Occipital lobe (tissue), 3 donors: ENCODE measurements at places on chromosomes 2 and 18. TPM values are rescaled to one million over a fixed set of nuclear protein-coding genes. Genes with fewer than 3 reads are reported as not detected.

- DNase-seq, result no peak
These were observed 24.6 kb downstream of the KCNE4 start for GRCh38 chr2:223076573-223076972.

GRCh38 chr2:15627817-15628684 lies 36.4 kb downstream of the DDX1 start:
- DNase-seq, result no peak

NIF3L1 gene
- total RNA-seq, result 34.9 TPM

PLEK gene
- 3.0 TPM for total RNA-seq

WDR54 gene
- total RNA-seq, result 30.7 TPM

- no peak for DNase-seq
These were observed 167.5 kb downstream of the GRB14 start for GRCh38 chr2:164453656-164454305.

DNA sequence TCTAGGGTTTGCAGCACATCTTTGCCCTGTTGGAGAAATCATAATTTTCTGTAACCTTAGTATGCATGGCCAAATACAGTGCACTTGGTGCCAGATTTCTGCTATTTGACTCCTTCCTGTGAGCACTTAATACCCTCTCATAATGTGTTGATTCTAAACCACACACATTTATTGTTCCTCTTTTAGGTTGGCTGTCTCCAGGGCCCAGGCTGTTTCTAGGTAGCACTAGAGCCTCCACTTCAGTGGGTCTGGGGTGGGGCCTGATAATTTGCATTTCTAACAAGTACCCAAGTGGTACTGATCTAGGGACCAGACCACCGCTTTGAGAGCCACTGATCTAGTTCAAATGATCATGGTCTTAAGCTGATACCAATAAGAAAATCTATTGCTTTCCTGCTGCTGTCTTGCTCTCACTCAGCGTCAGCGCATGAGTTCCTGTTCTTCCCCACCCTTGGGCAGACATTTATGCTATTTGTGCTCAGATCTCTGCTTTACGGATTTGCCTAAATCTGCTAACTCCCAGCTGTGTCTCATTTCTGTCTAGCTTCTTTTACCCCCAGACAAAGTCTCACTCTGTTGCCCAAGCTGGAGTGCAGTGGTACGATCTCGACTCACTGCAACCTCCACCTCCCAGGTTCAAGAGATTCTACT lies 7.4 kb downstream of the PTRHD1 start:
- no peak for DNase-seq

ZSWIM2 gene
- total RNA-seq, result 1.2 TPM

GRCh38 chr2:29347774-29348461 lies 232.7 kb downstream of the CLIP4 start:
- no peak for DNase-seq

LIPG gene
- 18.2 TPM for total RNA-seq

TXNDC2 gene
- total RNA-seq, result not detected

- DNase-seq, result no peak
These were observed 131.5 kb downstream of the NCK2 start for GRCh38 chr2:105876191-105876590.

EIF4E2 gene
- 38.1 TPM for total RNA-seq

DNA sequence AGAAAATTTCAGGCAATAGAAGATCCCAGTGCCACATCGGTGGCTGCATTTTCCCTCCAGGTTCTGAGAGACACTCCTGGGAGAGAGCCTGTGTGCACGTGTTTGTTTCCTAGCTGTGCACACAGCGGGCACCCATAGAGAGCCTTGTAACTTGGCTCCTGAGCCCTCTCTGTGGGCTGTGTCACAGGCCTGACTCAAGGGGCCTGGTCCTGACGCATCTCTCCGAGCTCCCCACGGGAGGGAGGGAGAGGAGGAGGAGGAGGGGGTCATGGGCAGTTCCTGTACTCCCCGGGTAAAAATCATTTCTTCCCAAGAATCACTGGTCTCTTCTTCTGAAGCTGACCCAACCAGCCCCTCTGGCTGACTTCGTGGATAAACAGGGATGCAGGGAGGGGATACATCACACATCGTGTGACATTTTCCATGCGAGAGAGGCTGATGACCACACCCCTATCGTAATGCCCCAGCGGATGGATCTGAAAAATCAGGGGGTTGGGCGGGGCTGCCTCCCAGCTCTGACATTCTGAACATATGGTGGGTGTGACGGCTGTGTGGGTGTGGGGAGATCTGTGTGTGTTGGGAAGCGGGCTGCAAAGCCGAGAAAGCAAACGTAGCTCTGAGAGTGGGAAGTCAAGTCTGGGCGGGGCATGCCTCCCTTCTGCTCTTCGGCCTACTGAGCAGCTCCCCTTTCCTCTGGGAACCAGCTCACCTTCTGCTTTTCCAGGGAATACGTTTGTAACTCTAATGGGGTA lies 308.3 kb upstream of the HS6ST1 start:
- DNase-seq, result no peak

DNA sequence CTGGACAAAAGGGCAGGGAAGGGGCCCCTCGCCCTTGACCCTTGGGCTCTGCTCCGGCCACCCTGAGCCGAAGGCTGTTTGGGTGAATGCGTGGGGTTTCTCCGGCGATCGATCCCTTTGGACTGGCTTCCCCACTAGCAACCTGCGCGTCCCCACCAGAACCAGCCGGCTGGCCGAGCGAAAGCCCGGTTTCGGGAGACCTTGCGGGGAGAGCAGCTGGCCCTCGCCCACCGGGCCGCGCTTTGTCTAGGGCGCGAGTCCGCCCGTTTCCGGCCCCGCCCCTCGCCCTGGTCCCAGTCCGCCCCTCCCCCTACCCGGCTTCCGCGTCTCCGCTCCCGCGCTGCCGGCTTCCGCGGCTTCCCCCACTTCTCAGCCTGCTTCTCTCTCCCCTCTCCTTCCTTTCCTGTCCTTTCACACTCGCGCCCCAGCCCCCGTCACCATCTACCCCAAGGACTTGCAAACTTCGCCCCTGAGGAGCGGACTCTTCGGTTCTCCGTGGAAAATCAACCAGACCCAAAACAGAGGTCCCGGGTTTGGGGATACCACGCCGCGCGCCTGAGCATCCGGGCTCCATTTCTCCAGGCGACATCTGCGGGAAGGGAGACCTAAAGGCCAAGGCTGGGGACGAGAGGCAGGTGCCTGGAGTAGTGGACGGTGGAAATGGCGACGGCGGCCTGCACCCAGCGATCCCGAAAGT lies 48.0 kb upstream of the ATP6V1B1 start:
- DNase-seq, result no peak

DNA sequence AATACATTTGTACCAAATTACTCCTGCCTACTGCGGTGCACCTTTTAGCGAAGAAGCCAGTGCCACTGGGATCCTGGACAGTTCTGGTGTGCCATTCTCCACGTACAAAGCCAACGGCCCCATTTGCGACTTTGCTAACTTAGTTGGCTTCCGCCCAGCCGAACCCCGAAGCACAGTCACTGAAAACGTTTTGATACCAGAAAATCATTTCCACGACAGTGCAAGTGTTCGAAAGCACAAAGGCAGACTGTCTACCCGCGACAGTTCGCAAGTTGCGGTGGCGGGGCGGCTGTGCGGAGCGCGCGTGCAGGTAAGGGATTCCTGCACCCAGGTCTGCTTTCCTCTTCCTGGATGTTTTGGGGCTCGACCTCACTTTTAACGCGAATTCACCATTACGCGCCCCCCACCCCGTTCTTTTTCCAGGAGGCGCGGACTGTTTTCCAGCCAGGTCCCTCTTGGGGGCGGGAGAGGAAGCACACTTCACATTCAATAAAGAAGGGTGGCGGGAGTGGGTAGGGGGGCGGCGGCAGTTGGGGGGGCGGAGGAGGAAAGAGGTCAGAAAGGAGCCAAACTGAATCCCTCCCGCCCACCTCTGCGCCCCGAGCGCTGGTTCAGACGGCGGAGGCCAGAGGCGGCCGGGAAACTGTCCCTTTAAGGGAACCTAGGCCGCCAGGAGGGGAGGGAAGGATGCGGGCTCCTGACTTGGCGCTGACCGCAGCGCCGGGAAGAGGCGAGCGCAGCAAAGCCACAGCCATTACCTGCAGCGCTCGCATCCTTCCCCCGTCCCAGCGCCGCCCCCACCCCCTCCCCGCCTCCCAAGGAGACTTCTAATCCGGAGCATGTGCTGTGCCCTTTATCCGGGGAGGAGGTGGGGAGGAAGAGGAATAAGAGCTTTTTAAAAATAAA lies 107.4 kb upstream of the KCTD1 start:
- DNase-seq, result peak; percentile 57

GRCh38 chr18:76390452-76391035 lies 104.5 kb downstream of the ZNF516 start:
- DNase-seq, result no peak

- no peak for DNase-seq
These were observed 18.3 kb downstream of the SFT2D3 start for GRCh38 chr2:127719301-127720218.

GRHL1 gene
- total RNA-seq, result 4.1 TPM

DNA sequence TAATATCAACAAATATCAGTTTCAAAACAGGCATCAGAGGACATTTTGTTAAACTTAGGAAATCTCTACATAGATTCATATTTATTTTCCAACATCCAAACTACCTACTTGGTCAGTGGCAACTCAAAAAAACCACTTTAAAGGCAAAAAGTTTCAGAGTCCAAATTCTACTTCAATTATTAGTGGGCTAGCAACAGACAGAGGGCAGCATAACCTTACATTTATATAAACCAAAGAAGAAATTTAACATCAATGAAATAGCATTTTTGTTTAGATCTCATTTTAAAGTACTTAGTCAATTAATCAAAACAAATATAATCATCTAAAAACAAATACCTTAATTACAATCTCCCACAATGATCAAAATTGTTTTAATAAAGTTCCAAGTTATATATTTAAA lies 33.3 kb downstream of the RTTN start:
- DNase-seq, result no peak

UCN gene
- total RNA-seq, result 1.1 TPM

GRP gene
- 9.4 TPM for total RNA-seq

DNA sequence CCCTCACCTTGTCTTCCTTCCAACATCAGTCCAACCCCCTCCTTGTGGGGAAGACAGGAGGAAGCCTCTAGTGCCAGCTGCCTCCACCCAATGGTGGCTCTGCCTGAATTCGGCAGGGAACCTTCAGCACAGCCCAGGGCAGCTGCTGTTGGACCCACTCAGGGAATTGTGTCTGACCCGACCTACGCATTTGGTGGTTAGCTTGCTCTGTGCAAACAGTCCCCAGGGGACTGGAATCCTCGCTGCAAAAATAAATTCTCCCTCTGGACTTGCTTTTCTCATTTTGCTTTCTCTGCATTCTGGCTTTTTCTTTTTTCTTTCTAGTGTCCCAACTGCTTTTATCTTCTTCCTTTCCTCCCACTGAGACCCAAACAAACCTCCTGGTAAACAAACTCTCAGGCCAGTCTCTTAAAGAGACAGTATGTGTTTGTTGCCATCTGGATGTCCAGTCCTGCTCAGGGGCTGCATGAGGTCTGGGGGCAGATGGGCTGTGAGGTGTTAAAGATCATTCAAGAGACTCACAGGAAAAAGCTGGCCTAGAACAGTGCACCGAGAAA lies 137.7 kb upstream of the HAAO start:
- DNase-seq, result no peak

DNA sequence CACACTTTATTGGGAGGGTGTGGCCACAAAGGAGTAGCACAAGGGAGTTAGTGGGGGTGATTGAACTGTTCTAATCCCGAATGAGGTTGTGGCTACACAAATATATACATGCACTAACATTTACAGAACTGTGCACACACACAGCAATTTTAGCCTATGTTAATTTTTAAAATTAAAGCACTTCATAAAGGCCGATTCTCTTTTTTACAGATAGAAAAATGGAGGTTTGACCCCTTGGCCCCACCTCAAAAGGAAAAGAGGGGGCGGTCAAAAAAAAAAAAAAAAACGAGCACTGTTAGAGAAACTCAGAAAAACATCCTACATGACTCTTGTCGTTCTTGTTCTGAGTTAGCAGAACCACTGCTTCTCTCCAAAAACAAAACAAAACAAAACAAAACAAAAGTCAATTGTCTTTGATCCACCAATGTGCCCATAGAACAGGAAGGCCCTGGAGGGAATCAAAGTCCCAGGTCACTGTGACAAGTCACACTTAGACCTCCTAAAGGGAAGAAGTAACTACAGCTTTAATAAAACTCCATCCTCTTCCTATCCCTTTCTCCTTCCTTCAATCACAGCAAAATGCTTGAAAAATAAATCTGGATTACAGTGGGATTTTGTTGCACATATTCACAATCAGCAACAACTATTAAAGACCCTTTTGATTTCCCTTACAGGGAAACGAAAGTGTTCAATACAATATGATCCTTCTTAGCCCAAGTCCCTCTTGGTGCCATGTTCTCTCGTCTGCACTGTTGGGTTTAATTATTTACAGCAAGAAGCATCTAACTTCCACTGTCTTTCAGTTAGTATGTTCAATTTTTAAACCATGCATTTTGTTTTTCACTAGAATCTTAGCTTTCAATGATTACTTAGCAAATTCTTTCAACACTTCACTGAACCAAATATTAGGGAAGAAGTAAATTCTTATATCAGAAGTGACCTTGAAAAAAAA lies 16.6 kb downstream of the LRP2 start:
- DNase-seq, result no peak

GRCh38 chr18:60500960-60501359 lies 128.4 kb upstream of the MC4R start:
- no peak for DNase-seq

DNA sequence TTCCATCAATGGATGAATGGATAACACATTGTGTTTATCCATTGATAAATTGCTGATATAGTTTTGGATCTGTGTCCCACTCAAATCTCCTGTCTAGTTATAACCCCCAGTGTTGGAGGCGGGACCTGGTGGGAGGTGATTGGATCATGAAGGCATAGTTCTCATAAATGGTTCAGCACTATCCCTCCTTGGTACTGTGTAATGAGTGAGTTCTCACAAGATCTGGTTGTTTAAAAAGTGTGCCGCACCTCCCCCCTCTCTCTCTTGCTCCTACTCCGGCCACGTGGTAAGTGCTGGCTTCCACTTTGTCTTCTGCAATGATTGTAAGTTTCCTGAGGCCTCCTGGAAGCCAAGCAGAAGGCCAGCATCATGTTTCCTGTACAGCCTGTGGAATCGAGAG lies 23.9 kb upstream of the SPATA3 start:
- DNase-seq, result no peak

CCDC74B gene
- total RNA-seq, result 3.6 TPM

DNA sequence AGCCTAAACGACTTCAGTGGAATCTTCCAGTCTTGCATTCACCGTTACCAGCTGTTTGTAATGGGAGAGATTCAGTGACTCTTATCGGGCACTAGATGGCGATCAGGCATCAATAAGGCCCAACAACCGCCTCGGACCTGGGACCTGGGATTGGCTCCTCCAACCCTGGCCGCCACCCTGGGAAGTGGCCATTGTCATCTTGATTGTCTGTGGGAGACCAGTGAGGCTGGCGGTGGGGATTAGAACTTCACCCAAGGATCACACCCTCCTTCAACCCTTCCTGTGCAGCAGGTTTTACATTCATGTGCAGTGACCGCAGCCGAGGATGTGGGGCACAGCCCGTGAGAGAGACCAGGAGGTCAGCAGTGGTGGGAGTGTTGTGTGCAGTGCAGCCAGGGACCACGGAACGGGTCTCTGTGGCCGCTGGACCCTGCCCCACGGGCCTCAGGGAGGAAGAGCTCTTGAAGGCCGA lies 85.3 kb downstream of the SPP2 start:
- no peak for DNase-seq

EGR4 gene
- total RNA-seq, result not detected
